AG04449 (cell line): ENCODE measurements at places on chromosomes 11 and 22.
A peak's percentile ranks its signal among the peaks of the same experiment; 100 is the strongest.

DNA sequence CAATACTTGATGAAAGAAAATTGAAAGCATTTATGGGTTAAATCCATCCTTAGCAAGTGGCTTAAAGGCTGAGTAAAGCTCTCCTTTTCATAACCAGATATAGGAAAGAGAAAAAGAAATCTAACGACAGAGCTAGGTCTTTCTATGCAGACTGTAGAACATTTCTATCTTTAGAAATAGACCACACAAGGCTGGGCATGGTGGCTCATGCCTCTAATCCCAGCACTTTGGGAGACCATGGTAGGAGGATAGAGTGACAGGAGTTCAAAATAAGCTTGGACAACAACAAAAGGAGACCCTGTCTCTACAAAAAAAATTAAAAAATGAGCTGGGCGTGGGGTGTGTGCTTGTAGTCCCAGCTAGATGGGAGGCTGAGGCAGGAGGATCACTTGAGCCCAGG lies 90.7 kb downstream of the APOL5 start:
- no peak for DNase-seq

GRCh38 chr22:38269466-38269865 lies 3.3 kb downstream of the TMEM184B start:
- DNase-seq: no peak

DNA sequence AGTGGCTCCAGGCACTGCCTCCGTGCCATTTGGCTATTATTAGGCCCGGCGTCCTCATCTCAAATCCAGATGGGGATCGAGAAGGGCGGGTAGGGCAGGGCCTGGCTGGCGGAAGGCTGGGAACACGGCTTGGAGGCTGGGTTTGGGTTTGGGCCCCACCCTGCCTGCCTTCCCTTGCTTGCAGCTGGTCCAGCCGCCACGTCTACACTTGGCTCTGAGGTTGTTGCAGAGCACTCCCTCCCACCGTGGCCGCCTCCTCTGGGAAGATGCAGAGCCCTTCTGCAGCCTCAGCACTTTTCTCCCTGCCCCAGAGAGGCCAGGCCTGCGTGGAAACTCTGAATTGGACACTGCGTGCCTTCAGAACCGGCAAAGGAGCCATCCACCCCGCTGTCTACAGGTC lies 5.2 kb upstream of the SMTN start:
- no peak for DNase-seq

DNA sequence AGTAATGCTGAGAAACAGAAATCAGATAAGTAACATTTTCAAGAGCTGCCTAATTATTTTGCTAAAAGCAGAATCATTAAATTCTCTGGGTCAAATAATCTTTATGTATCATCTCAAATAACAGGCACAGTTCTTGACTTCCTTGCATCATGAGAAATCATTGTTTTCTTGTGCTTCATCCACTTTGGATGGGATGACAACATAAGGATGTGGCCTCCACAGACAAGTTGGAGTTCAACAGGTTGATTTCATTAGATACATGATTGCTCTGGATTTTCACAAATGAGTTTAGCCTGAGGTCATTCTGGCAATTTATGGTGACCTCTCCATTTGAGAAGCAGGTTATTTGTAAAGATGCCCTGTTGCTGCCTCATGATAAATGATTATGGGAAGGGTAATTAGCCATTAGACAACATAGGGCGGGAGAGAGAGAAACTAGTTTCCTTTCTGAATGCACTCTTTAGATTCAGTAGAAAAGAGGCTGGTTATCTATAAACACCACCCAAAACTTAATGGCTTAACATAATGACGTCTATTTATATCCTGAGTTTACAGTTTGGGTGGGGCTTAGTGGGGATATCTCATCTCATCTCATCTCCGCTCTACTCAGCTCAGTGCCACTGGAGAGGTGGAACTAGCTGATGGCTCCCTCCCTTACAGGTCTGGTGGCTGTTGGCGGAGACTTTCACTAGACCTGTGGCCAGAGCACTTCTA lies 35.0 kb upstream of the ADORA2A start:
- DNase-seq: no peak

DNA sequence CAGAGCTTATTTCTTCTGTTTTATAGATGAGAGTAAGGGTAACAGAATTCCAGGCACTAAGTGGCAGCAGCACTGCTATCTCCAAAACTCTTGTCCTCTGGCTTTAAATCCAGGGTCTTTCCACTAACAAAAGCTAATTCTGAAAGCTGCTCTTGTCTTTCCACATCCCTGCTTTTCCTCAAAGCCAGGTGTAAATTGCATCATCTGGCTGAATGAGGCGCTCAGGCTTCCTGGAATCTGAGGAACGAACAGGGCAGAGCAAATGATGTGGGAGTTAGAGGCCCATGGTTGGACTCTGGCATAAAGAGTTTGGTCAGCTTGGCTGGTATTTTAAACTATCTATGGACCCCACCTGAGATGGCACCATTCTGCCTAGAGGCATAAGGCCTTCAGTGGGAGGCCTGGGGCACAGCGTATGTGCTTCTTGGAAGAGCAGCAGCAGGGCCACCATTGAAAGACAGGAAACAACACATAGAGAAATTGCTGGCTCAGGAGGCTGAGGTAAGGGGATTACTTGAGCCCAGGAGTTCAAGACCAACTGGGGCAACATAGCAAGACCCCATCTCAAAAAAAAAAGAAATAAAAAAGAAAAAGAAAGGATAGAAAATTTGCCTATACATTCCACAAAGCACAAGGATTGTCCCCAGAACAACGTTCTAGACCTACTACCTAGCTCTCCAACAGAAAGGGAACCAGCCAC lies 1.9 kb downstream of the KCNJ5 start:
- DNase-seq: no peak

DNA sequence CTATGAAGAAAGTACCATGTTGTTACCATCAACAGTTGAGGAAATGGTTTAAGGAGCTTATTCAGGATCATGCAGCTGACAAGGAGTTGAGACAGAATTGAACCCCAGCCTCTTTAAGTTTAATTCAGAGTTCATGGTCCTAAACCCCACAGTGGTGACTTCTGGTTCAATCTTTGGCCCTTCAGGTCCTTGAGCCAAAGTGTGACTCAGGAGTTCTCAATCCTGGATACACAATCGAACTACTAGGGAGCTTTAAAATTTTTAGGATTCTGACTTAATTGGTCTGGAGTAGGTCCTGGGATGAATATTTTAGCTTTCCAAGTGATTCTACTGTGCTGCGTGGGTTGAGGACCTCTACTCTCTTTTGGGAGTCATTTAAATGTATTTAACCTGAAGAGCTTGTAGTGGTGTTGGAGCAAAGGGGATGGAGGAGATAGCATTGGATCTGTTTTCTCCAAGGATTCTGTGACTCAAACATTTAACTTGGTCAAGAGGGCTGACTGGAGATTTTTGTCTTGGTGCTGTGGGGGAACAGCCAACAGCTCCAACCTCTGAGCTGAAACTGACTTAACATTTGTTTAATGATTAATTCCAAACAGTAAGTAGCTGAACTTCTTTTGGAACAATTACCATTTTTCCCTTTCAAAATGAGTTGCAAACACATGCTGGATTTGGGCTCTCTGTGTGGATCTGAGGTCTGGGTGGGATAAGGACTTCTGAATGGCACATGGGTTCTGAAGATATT lies 80.1 kb downstream of the INSC start:
- DNase-seq: no peak

DNA sequence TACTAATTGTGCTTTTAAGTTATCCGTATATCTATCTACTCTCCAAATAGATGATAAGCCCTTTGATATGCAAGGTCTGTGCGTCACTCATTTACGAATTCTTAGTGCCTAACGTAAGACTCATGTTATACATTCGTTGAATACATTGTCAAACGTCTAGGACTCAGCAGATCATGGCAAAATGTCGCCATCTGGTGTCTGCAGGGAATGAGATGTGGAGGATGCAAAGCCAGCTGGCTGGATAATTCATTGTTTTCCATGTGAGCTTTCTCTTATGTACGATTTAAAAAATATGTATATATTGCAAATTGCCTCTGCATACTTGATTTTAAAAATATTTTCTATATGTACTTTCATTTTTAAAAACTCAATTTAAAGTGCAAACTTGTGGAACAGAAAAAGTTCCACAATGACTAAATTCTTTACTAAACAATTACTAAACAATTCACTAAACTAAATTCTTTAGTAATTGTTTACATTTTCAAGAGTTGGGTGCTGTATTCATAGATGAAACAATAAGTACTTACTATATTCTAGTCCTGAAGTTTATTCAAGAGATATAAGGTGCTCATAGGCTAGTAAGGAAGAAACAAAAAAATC lies 33.8 kb downstream of the ZNF202 start:
- DNase-seq: peak; percentile 26

DNA sequence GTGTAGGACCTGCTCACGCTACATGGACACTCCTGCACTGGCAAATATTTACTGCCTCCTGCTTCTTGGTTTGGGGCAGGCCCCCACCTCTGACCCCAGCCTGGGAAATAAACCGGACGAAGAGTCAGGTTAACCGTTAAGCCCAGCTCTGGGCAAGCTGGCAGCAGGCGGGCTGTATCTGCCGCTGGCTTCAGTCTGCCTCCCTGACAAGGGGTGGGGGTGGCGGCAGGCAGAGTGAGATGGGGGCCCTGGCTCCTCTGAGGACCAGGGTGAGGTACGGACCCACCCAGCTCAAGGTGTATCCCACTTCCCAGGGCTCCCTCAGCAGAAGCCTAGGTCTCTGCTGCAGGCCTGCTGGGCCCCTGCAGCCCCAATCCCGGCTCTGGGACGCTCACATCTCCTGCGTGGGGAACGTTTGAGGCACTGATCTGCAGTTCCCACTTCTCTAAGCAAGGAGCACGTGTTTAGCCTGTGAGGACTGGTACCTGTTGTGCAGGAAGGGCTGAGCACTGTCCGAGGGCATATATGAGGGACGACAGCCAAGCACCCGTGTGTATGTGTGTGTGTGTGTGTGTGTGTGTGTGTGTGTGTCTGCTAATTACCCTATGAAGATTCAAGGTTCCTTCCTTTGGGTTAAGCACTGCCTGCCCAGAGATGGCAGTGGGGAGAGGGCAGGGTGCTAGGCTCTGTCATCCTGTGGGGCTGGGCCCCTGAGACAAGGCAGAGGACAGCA lies 1.1 kb upstream of the LRRC75B start:
- no peak for DNase-seq

DNA sequence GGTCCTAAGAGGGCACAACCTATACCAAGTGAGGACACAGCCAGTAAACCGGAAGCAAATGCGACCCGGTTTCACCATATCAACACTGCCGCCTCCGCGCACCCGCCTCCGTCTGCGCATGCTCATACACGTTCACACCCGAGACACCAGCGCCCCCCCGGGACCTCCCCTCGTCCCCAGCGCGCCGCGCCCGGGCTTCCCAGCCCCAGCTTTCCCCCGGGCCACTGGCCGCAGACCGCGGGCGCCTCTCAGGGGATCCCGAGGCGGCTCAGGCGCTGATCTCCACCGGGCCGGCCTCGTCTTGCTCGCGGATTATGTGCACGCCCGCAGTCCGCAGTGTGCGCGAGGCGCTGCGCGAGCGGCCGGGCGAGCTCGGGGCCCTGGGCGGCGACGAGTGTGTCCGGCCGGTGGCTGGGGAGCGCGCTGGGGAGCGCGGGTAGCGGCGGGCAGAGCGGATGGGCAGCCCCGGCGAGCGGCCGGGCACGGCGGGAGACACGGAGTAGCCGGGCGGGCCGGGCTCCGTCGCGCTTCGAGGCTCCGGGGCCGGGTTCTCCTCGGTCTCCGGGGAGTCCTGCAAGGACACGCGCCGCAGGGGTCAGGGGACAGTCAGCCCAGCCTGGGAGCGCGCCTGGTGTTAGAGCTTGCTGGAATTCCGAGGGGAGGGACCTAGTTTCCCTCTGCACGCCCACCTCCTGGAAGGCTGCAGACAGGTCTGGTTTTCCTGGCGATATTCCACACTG lies 2.0 kb downstream of the HEPN1 start:
- no peak for DNase-seq

DNA sequence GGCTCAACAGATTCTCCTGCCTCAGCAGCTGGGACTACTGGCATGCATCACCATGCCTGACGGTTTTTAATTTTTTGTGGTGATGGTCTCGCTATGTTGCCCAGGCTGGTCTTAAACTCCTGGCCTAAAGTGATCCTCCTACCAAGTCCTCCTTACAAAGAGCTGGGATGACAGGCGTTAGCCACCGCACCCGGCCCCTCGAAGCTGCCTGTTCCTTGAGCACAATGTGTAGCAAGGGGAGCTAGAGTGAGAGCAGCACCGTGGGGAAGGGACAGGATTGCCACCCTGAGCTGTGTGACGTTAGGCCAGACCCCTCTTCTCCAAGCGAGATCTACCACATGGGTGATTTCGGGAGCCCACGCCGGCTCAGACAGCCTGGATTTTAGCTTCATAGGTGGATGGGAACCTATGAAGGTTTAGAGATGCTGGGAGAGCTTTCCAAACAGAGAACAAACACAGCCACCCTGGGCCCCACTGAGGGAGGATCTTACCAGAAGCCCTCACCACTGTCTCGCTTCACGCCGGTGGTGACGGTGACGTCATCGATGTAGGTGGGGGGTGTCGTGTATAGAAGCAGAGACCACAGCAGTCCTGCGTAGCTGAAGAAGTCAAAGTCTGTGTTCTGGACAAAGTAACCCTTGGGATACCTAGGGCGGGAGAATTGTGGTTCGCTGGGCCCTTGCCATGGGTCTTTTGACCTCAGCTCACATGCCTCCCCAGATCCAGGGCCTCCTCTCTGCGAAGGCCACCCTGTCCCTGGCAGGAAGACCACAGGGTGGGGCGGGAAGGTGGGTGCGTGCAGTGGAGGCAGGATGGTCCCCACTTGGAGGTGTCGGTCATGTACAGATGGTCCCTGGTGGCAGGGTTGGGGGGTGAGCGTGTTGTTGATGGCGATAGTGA lies 23.1 kb downstream of the RGL4 start:
- no peak for DNase-seq

- no peak for DNase-seq
These were observed 110.3 kb downstream of the ARHGAP20 start for GRCh38 chr11:110601936-110602335.

DNA sequence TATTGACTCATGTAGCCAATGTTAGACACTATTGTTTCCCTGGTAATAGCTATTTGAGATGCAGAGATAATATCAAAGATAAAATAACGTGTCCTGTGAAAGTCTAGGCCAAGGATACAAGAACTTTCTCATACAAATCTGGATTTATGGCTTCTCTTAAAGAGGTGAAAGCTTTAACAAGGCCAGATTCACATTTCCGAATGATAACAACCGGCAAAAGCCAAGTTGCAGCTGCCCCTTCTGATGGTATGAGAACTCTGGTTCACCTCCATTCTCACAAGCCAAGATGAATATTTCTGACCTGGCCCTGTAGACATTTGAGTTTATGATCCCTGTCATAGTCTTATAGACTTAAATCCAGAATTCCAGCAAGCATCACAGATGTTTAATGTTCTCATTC lies 230.4 kb upstream of the ZC3H12C start:
- no peak for DNase-seq

GRCh38 chr11:87421422-87421821 lies 383.7 kb downstream of the TMEM135 start:
- DNase-seq: no peak

DNA sequence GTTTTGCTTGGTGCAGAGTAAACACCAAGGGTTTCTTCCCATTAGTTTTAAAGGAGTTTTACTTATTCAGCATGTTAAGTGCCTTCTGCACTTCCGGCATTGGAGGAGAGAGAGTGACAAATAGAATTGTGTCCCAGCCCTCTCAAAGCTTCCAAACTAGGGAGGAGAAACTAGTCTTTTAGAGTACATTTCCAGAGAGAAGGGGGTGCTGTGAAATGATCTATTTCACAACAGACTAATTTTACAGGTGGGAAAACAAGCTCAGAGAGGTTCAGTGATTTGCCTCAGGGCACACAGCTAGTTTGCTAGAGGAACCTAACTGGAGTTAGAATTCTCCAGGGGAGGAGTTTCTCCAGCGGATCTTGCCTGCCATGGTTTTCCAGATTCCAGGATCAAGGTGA lies 12.6 kb downstream of the MPST start:
- no peak for DNase-seq

GRCh38 chr11:64101461-64101860 lies 64.5 kb downstream of the MACROD1 start:
- DNase-seq: no peak
